Central memory CD8-positive, alpha-beta T cell (primary cell): ENCODE measurements at places on chromosomes 6 and 20.

- DNase-seq: no peak
- peaks cover 12% of the 10 kb centered on the region for H3K4me1 ChIP-seq
- H3K36me3 ChIP-seq: peaks cover 20% of the 10 kb centered on the region
- H3K27ac ChIP-seq: no peak overlapping the region
- H3K4me3 ChIP-seq: no peak overlapping the region
- peaks cover 100% of the 10 kb centered on the region for H3K27me3 ChIP-seq
Measured at GRCh38 chr6:28776269-28777146, 147.3 kb downstream of the TRIM27 start.

DNA sequence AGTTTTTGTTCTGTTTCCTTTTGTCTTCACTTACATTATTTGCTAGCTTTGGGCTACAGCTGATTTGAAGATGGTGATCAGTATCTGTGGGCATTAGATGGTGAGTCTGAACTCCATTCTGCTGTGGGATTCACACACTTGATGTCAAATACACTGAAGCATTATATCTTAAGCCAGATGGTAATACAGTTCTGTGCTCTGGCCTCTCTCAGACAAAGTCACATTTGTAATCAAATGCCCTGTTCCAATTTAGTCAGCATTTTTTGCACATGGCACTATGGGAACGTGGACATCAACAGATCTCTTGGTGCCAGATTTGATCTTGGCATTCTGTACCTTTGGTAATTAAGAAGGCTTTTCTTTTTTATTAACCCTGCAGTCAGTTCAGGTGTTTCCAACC lies 56.0 kb downstream of the SASH1 start:
- no peak overlapping the region for H3K27ac ChIP-seq
- no peak overlapping the region for H3K4me3 ChIP-seq
- no peak for DNase-seq
- no peaks in the 10 kb centered on the region for H3K4me1 ChIP-seq
- no peaks in the 10 kb centered on the region for H3K36me3 ChIP-seq

GRCh38 chr6:8329562-8329961 lies 105.8 kb downstream of the SLC35B3 start:
- H3K27me3 ChIP-seq: peaks cover 11% of the 10 kb centered on the region
- no peak overlapping the region for H3K27ac ChIP-seq
- H3K36me3 ChIP-seq: no peaks in the 10 kb centered on the region
- DNase-seq: no peak
- no peak overlapping the region for H3K4me3 ChIP-seq

- H3K27me3 ChIP-seq: no peaks in the 10 kb centered on the region
- H3K4me3 ChIP-seq: no peak overlapping the region
- H3K36me3 ChIP-seq: no peaks in the 10 kb centered on the region
- H3K27ac ChIP-seq: no peak overlapping the region
- no peaks in the 10 kb centered on the region for H3K4me1 ChIP-seq
Measured at GRCh38 chr6:85065831-85066230, 301.4 kb upstream of the TBX18 start.

DNA sequence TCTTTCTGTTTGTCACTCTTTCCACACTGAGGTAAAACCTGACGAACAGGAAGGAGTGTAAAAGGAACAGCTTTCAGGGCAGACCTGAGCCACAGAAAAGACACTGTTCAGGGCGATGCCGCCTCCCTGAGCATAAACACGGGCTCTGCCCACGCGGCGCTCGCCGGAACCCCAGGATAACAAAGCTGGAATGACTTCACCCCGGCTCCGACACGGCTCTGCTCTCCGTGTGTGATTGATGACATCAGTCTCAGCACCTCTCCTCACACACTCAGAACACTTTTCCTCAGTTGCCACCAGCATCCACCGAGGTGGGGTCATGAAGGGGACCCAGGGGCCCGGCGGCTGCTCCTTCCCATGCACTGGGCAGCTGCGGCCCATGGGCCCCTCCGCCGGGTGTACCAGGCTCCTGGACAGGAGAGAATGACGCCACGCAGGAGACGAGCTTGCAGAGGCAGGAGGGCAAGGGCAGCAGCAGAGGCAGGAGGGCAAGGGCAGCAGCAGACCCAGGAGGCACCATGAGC lies 43.6 kb downstream of the DLL1 start:
- H3K36me3 ChIP-seq: peaks cover 2% of the 10 kb centered on the region
- H3K27me3 ChIP-seq: peaks cover 56% of the 10 kb centered on the region
- no peak overlapping the region for H3K27ac ChIP-seq
- DNase-seq: no peak
- no peaks in the 10 kb centered on the region for H3K4me1 ChIP-seq

DNA sequence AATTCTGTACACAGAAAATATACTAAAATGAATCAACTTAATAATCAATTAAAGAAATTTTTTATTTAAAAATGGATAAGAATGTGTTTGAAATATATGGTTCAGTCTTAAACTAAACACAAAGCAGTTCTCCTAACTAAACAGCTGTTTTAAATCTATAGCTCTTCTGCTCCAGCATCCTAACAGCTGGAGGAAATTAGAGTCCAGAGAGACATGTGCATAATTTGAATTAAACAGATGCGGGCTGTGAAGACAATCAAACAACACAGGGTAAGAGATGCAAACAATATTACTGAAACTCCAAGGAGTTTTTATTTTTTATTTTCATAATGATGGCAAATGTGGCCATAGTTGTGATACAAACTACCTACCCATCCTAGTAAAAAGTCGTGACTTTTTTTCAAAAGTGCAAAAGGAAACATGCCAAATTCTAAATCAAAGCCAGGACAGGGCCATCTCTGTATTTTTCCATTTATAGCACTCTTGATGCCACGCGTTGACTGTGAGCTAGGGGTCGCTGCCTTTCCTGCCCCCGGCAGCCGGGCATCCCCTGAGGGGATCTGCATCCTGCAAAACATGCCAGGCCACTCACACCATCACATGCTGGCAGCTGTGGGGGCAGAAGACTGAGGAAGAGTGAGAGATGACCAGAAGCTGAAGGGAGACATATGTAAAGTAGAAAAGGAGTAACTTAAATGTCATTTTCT lies 310.6 kb downstream of the PRKN start:
- H3K36me3 ChIP-seq: peaks cover 2% of the 10 kb centered on the region
- DNase-seq: no peak
- no peaks in the 10 kb centered on the region for H3K27me3 ChIP-seq
- H3K27ac ChIP-seq: no peak overlapping the region
- H3K4me3 ChIP-seq: no peak overlapping the region

DNA sequence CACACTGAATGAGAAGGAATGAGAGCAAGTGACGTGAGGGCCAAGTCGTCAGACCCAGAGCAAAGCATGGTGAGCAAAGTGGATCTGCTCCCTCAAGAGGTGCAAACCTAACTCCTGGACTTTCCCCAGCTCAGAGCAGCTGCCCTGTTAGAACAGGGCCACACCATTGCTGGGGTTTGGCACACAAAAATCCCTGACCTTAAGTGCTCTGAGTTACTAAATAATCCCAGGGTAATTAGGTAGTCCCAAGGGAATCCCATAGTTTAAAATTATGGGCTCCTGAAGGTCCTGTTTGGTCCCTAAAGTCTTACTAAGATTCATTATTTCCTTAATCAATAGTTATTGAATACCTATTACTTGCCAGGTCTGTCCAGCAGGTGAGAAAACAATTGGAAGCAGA lies 165.1 kb upstream of the TNFAIP3 start:
- peaks cover 22% of the 10 kb centered on the region for H3K4me1 ChIP-seq
- H3K27me3 ChIP-seq: peaks cover 10% of the 10 kb centered on the region
- DNase-seq: no peak
- H3K4me3 ChIP-seq: no peak overlapping the region
- H3K27ac ChIP-seq: no peak overlapping the region

GRCh38 chr6:139693735-139694134 lies 319.3 kb upstream of the CITED2 start:
- no peaks in the 10 kb centered on the region for H3K27me3 ChIP-seq
- no peak overlapping the region for H3K27ac ChIP-seq
- no peaks in the 10 kb centered on the region for H3K4me1 ChIP-seq
- no peaks in the 10 kb centered on the region for H3K36me3 ChIP-seq
